Vagina (tissue), 2 donors: ENCODE measurements at places on chromosomes 1 and 21.

DNA sequence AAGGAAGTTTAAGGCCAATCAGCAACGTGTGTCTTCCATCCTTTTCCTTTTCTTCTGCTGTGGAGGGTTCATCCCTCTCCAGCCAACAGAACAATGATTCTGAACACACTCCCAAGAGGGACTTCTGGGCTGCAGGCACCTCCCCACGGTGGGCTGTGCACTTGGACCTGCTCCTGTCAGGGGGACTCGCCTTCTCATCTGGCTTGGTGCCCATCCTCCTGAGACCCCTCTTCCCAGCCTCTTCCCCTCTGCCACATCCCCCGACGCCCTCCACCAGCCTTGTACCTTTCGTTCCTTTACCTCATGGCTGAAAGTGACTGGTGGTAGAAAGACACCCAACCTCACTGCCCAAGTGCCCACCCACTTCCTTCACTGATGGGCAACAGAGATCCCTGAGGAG is 26.0 kb upstream of the SLAMF9 start:
- peak; percentile 87 for DNase-seq

- DNase-seq = no peak
Observed at GRCh38 chr1:48627486-48627885, 149.2 kb downstream of the BEND5 start.

- no peak for DNase-seq
Observed at GRCh38 chr1:211196880-211197279, 62.3 kb upstream of the RCOR3 start.

DNA sequence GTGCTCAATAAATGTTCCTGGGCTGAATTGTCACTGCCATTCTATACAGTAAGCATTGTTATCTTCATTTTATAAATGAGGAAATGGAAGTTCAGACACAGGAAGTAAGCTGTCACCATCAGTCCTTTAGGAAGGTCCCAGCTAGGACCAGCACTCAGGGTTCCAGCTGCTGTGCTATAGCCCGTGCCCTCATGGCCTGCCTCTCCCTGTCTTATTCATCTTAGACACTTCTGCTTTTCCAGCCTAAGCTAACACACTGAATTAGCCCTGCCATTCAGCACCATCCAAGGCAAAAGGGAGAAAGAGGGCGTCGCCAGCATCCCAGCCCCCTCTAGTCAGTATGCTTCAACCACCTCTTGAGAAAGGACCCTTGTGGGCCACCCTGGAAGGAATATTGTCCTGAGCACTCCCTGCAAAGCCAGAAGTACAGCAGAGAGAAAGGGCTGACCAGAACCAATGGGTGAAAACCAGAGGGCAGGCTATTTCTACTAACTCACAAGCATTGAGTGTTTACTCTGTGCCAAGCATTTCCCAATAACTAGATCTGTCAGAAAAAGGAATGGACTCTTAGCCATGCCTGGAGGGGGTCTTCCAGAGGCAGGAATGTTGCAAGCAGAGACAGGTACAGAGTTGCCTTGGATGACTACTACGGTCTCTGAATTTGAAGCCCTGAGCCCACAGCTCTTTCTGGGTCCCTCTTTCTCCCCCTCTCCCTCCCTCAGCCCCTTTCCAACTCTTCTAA is 77.9 kb upstream of the NFIA start:
- DNase-seq = no peak

GRCh38 chr1:220788900-220789299 is 2.2 kb downstream of the MTARC1 start:
- peak; percentile 70 for DNase-seq

- no peak for DNase-seq
Observed at GRCh38 chr21:41821081-41821755, 54.4 kb upstream of the RIPK4 start.

DNA sequence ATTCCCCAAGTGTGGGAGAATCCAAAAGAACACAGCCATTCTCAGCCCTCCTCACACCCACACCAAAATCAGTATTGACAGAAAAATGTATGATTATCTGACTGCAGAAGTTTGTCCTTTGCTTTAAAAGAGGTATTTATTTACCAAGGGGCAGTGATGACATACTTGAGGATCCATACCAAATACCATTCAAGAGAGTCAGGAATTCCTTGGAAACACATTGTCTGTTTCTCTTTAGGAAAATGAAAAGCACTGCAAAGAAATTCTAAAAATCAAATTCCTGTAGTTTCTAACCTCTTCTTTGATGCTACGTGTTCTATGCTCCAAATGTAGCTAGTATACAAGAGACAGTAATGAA is 509.6 kb upstream of the CXADR start:
- no peak for DNase-seq

DNA sequence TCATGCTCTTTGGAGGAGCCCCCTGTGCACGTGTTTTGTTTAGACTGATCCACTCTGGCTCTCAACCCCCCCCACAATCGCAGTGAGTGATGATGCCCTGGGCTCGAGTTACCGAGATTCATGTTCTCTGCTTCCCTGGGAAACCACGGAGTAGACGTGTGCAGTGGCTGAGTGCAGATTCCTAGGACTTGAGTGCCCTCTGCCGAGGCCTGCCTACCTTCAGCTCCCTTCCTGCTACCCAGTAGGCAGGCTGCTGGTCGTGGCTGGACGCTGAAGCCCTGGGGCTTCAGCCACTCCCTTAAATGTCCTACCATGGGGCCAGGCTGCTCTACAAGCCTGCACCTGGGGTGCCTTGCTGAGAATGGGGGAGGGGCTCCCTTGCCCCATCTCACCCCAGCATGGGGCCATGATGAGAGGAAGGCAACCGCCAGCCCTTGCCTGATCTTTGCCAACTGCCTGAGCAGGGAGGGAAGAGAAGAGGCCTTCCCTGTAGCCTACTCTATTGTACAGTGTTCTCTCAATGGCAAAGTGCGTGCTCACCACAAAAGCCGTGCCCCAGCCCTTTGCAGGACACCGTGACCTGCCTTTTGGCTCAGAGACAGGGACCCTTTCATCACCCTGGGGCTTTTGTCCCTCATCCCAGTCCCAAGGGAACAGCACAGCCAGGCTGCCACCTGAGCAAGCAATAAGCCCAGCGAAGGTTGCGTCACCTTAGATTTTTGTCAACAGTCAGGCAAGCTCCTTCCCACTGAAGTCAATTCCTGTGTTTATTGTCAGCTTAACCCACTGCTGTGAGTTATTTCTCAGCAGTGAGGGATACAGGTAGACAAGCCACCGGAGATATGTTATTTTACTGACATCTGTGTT is 4.1 kb upstream of the GRIK3 start:
- DNase-seq = no peak

DNA sequence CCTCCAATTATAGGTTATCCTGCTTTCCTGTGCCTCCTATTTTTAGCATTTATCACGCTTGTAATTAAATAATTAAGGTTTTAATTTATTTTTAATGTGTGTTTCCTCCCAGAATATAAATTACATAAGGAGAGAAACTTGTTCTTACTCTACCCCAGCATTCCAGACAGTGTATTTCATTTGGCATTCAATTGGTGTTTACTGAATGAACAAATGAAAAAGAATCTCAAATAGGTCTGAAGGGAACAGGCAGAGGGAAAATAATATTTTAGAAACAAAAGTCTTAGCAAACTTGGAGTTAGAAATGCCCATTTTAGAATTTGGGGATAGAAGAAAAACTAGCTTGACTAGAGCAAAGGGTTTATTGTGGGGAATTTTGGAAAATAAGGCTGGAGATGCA is 9.9 kb upstream of the RSRP1 start:
- DNase-seq = no peak

GRCh38 chr1:35220976-35221375 is 28.0 kb upstream of the SFPQ start:
- DNase-seq = no peak

- no peak for DNase-seq
Observed at GRCh38 chr1:41385398-41386195, 24.4 kb downstream of the FOXO6 start.

- no peak for DNase-seq
Observed at GRCh38 chr1:15851210-15852035, 3.9 kb downstream of the SPEN start.

DNA sequence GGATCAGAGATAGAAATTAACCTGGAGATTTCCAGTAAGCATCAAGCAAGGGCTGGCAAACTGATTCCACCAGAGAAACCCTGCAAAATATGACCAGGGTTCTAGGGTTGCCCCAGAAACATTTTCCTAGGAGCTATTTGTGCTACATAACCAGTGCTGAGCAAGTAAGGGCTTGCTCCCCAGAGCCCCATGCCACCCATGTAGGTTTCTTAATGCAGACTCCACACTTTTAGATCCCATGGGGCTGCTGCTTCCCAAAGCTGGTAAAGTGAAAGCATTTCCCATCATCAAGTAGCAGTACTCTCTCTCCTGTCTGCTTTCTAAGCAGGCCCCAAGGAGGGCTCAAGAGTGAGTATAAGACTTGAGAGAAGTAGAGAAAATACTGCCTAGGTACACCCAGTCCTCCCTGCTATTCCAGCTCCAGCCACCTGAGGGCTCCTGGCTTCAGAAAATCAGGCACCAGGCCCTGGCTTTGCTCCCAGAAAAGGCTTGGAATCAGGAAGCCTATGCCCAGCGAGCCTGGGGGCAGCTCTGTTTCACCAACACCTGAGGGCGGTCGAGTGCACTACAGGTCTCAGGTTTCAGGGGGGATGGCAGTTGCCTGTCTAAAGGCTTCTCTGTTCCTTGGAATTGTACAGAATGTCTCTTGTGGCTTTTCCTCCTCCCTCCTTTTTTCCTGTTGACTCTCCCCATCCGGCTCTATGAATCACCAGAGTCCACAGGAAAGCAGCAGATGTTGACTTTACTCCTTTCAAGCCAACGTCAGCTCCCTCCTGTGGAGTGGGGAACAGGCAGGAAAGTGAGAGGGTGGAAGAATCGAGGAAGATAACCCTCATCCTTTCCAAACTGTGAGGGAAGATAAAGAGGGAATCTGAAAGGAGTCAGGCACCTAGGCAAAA is 6.2 kb upstream of the ANKRD35 start:
- no peak for DNase-seq

DNA sequence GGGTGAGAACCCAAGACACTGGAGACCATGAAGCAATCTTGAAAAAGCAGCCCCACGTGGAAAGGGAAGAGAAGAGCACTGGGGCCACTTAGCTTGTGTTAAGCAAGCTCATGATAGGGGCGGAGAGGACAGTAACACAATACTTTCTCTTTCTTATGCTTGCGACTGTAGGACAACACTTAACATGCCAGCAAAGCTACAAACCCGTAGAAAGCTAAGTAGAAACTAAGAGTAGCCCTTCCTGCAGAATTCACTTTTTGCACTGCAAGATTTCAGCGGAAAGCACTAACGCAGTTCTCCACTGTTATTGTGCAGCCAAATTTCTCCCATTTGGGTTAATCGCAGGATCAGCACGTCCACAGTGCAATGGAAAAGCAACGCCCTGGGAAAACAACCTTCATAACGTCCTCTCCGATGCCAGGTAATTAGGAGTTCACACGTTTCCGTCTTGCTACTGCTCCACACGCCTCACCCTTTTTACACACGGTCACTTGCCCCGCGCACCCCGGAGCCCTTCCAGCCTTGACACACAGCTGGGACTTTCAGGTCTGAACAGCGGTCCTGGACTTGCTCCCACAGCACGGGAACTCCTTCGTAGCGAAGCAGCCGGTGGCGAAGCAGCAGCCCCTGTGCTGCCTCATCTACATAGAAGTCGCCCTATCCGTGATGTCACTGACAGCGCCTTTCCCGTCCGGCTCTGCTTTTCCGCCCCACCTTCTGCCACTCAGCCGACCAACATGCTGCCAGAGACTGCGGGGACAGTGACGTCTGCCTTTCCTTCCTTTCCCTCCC is 148.6 kb downstream of the PPIAL4G start:
- no peak for DNase-seq

GRCh38 chr1:212760126-212760823 is 31.3 kb downstream of the NSL1 start:
- no peak for DNase-seq

DNA sequence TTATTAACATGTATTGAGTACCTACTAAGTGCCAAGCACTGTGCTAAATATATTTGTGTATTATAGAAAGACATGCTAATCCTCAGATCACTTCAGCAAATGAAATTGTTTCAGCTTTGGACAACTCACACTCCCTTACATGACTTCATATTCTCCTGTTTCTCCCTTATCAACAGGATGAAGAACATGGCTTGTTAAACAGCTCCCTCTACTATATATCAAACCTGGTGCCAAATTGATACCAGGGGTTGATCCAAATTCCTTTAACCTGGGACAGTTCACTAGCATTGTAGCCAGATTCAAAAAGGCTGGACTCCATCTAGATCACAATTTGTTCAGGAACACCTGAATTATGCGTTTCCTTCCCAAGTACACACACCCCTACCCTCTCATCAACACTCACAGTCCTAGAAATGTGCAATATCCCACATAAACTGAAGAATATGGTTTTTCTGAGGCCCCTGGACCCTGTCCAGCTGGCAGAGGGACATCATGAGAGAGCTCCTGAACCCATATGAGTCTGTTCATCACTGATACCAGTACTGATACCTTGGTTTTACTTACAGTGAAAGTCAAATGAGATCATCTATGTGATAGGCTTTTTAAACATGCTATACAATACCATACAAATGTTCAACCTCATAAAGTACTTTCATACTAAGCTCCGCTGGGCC is 47.0 kb upstream of the PALMD start:
- DNase-seq = no peak

GRCh38 chr1:29281571-29281970 is 45.2 kb downstream of the PTPRU start:
- no peak for DNase-seq

DNA sequence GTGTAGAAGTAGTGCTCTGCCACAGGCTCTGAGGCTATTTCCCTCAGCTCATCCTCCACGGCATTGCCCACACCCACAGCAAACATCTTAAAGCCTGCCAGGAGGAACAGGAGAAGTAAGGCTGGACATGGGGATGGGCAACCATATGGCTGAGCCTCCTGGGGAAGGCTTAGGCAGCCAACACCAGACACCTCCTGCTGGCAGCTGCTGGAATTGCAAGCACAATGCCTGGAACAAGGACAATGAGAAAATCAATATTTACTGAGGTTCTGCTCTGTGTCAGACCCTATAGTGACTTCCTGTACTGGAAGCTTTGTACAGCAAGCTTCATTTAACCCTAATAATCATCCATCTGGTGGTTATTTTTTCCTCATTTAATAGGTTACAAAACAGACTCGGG is 8.2 kb downstream of the MATN1 start:
- no peak for DNase-seq
